A549 treated with ZK216348 at 1 μM for 4 hours (cell line): ENCODE measurements at places on chromosomes 12 and 14. TPM values are rescaled to one million over a fixed set of nuclear protein-coding genes. Genes with fewer than 3 reads are reported as not detected.

Gene TAS2R14
- 0.47 to 0.77 TPM (median 0.56 TPM) in 5 replicates for total RNA-seq

Gene ANKRD13A
- total RNA-seq, result 13.4 to 21.5 TPM (median 18.5 TPM) in 5 replicates

Gene ACSM4
- not detected in 5 replicates for total RNA-seq

Gene FAIM2
- 0.09 TPM in 1 of 5 replicates, not detected in the others for total RNA-seq

Gene RERGL
- not detected in 5 replicates for total RNA-seq

Gene OVCH1
- not detected in 5 replicates for total RNA-seq

Gene GPRC5D
- total RNA-seq, result not detected in 5 replicates

Gene IL31
- total RNA-seq, result not detected in 5 replicates

Gene STON2
- 0.93 to 1.6 TPM (median 1.0 TPM) in 5 replicates for total RNA-seq

Gene HCAR3
- 0.06 to 0.14 TPM (median 0.11 TPM) in 3 of 5 replicates, not detected in the others for total RNA-seq

Gene MGST1
- 633 to 934 TPM (median 723 TPM) in 5 replicates for total RNA-seq

Gene SERPINA1
- 0.72 to 1.2 TPM (median 0.83 TPM) in 5 replicates for total RNA-seq

Gene ANAPC5
- 86.4 to 94.3 TPM (median 87.2 TPM) in 5 replicates for total RNA-seq

Gene PTCSC3
- not detected in 5 replicates for total RNA-seq

Gene TSPAN19
- total RNA-seq, result 0.17 TPM in 1 of 5 replicates, not detected in the others

Gene PPP4R3A
- 68.0 to 99.1 TPM (median 76.6 TPM) in 5 replicates for total RNA-seq

Gene WDHD1
- total RNA-seq, result 9.3 to 17.0 TPM (median 12.5 TPM) in 5 replicates

Gene OR8S1
- not detected in 5 replicates for total RNA-seq

Gene BDKRB2
- 1.0 to 1.9 TPM (median 1.9 TPM) in 5 replicates for total RNA-seq

Gene GPR162
- total RNA-seq, result 0.39 to 0.87 TPM (median 0.56 TPM) in 5 replicates

Gene DDX54
- 53.9 to 78.5 TPM (median 72.6 TPM) in 5 replicates for total RNA-seq

Gene LTBP2
- total RNA-seq, result 7.1 to 16.0 TPM (median 10.2 TPM) in 5 replicates

Gene PLA2G1B
- not detected in 5 replicates for total RNA-seq

Gene EID3
- total RNA-seq, result 6.3 to 9.3 TPM (median 7.0 TPM) in 5 replicates

Gene WDR89
- total RNA-seq, result 6.8 to 10.4 TPM (median 9.4 TPM) in 5 replicates

Gene ZBTB39
- 4.2 to 6.6 TPM (median 5.5 TPM) in 5 replicates for total RNA-seq

Gene KLRK1
- total RNA-seq, result not detected in 5 replicates

Gene SYT10
- total RNA-seq, result not detected in 5 replicates

Gene CD69
- not detected in 5 replicates for total RNA-seq

Gene RTL1
- 0.21 to 0.35 TPM (median 0.26 TPM) in 5 replicates for total RNA-seq

Gene KRT78
- 0.24 TPM in 1 of 5 replicates, not detected in the others for total RNA-seq

Gene DLK1
- 0.18 to 0.42 TPM (median 0.37 TPM) in 5 replicates for total RNA-seq

Gene MLXIP
- 21.5 to 53.9 TPM (median 39.5 TPM) in 5 replicates for total RNA-seq

Gene SLCO1B1
- total RNA-seq, result 0.15 to 0.53 TPM (median 0.26 TPM) in 5 replicates

Gene HOXC9
- total RNA-seq, result 13.2 to 16.3 TPM (median 15.3 TPM) in 5 replicates

Gene LRRIQ1
- total RNA-seq, result 0.83 to 2.1 TPM (median 1.2 TPM) in 5 replicates

Gene TMCC3
- 0.83 to 1.6 TPM (median 1.4 TPM) in 5 replicates for total RNA-seq

Gene C12orf56
- 0.12 TPM in 1 of 5 replicates, not detected in the others for total RNA-seq

Gene INHBE
- total RNA-seq, result 0.07 to 0.11 TPM in 2 of 5 replicates, not detected in the others

Gene PTPRR
- total RNA-seq, result 0.18 to 0.57 TPM (median 0.34 TPM) in 4 of 5 replicates, not detected in the other

Gene ESR2
- total RNA-seq, result 0.06 to 0.08 TPM in 2 of 5 replicates, not detected in the others

Gene NANOG
- total RNA-seq, result not detected in 5 replicates

Gene SLC22A17
- total RNA-seq, result 5.4 to 8.1 TPM (median 6.9 TPM) in 5 replicates

Gene MTRFR
- total RNA-seq, result 12.9 to 19.0 TPM (median 15.9 TPM) in 5 replicates

Gene KRT85
- not detected in 5 replicates for total RNA-seq

Gene IL26
- total RNA-seq, result not detected in 5 replicates

Gene PRKAG1
- 40.2 to 47.4 TPM (median 41.6 TPM) in 5 replicates for total RNA-seq

Gene GYS2
- total RNA-seq, result 0.05 to 0.15 TPM (median 0.09 TPM) in 3 of 5 replicates, not detected in the others

Gene RAPGEF3
- 0.47 to 0.98 TPM (median 0.54 TPM) in 5 replicates for total RNA-seq
